ENCODE measurements at places on chromosomes 3 and 15.

DNA sequence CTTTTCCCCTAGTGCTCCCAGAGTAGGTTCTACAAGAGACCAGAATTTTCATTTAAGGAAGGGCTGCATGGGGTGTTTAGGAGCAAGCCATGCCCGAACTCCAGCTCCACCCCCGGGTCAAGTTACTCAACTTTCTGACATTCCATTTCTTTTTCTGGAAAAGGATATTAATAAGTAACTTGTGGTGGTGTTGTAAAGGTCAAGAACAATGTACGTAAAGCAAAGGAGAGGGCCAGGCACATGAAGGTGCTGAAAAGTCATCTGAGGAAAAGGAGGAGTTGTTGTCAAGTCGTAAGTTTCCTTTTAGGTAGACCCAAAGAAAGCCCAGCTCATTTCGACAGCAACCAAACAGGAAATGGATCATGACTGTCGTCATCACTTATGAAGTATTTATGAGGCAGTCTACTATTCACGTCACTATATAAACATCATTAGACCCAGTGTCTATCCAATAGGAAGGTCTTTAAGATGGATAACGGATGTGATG is 319.6 kb upstream of the IL12A start:
- DNase-seq = no peak

- peak; percentile 46 for DNase-seq
Observed at GRCh38 chr3:158405507-158405906, 165.5 kb upstream of the MLF1 start.

- no peak for DNase-seq
Observed at GRCh38 chr3:143901105-143901504, 52.8 kb upstream of the SLC9A9 start.

DNA sequence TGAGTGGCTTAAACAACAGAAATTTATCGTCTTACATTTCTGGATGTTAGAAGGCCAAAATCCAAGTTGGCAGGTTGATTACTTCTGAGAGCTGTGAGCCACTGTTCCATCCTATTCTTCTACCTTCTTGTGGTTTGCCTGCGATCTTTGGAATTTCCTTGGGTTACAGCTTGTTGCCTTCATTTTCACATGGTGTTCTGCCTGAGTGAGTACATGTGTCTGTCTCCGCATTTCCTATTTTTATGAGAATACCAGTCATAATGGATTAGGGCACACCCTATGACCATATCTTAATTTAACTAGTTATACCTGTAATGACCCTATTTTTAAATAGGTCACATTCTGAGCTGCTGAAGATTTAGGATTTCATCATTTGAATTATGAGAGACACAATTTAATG is 294.3 kb downstream of the CNTN4 start:
- DNase-seq = no peak

DNA sequence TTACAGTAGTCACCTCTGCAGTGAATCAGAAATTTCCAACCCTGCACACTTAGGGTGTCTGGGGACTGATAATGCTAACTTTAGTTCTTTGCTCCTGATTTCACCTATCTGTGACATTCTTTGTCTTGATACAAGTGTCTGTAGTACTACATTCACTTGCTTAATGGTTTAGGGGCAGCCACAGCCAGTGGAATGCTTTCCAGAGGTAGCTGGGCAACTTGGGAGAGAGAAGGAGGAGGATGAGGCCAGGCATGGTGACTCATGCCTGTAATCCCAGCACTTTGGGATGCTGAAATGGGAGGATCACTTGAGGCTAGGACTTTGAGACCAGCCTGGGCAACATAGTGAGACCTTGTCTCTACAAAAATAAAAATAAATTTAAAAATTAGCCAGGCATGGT is 8.5 kb downstream of the BAHD1 start:
- no peak for DNase-seq

DNA sequence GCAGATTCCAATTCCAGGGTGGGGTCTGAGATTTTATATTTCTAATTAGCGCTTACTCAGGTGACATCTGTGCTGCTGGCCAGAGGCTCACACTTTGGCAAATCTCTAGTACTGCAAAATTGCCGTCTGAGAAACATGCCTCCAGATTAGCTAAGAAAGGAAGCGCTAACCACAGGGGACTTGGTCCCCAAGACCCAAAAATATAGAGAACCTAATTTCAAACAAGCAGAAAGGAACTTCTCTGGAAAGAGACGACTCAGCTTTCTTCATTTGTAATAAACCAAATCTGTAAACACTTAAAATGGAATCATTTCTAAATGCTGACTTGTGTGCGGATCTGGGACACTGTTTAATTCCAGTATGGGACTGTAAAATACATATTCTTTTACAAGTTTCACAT is 55.7 kb downstream of the B3GNT5 start:
- DNase-seq = no peak

DNA sequence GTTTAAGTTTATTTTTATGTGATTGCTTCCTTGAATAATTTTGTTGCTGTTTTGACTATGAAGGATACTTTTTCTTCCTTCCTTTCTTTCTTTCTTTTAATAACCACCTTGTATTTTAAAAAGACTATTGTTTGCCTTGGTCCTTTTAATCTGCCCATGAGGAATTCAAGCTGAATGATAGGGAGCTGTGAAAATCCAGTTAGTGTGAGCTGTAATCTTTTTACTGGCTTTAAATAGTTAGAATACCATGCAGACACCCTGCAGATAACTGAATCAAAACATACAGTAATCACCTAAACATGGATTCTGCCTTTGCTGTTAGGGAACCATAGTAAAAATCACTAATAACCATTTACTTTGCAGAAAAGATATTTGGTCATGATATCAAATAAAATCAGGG is 110.7 kb downstream of the RSRC1 start:
- no peak for DNase-seq

DNA sequence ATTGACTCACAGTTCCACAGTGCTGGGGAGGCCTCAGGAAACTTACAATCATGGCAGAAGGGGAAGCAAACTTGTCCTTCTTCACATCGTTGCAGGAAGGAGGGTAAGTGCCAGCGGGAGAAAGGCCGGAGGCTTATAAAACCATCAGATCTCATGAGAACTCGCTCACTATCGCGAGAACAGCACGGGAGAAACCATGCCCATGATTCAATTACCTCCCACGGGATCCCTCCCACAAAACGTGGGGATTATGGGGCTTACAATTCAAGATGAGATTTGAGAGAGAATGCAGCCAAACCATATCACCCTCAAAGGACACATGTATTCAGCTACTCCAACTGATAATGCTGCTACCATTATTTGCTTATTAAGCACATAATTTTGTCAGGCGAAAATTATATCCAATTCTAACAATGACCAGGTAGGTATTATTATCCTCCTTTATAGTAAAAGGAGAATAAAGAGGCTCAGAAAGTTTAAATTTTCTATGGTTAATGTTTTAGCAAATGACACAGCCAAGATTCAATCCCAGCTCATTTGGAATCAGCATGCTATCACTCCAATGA is 327.2 kb upstream of the CDIN1 start:
- no peak for DNase-seq

- DNase-seq = no peak
Observed at GRCh38 chr3:8532251-8532871, 30.7 kb downstream of the LMCD1 start.

- DNase-seq = no peak
Observed at GRCh38 chr15:63869371-63870042, 35.8 kb upstream of the HERC1 start.

GRCh38 chr3:140377644-140378043 is 300.2 kb upstream of the TRIM42 start:
- no peak for DNase-seq

- peak; percentile 26 for DNase-seq
Observed at GRCh38 chr3:152386208-152386607, 117.5 kb downstream of the MBNL1 start.

GRCh38 chr15:67018441-67018840 is 47.0 kb upstream of the SMAD3 start:
- DNase-seq = peak; percentile 12

DNA sequence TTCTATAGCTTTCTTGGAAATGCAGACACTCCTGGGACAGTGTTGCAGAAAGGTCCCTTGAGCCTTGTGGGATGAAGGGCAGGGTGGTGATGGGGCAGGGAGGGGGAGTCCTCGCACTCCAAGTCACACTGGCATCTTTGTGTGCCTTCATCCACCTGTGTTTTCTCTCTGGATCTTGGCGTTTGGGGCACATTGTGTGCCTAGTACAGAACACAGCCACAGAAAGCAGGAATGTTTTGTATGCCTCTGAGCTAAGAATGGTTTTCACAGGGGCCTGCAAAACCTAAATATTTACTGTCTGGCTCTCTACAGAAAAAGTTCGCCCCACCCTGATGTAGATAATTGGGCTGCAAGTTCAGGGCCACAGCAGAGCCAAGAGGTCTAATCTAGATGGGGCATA is 5.7 kb downstream of the MYZAP start:
- no peak for DNase-seq

DNA sequence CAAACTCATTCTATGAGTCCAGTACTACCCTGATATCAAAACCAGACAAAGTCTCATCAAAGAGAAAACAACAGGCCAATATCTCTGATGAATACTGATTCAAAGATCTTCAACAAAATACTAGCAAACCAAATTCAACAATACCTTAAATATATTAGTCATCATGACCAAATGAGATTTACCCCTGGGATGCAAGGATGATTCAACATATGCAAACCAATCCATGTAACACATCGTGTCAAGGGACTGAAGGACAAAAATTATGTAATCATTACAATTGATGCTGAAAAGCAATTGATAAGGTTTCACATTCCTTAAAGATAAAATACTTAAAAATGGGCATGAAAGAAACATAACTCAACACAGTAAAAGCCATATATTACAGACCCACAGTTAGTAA is 1476.9 kb downstream of the SI start:
- DNase-seq = no peak

DNA sequence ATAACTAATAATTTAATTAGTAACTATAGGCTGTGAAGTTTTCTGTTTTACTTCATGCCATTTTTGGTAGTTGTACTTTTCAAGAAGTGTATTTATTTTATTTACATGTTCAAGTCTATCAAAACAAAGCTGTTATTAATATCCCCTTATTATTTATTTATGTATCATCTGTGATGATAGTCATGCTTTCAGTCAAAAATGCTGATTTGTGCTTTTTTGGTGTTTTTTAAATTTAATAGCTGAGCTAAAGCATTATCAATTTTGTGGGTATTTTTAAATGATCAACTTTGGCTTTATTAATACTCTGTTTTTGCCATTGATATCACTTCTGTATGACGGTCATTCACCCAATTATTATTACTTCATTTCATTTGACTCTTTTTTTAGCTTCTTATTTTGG is 1229.2 kb upstream of the CADM2 start:
- DNase-seq = no peak

DNA sequence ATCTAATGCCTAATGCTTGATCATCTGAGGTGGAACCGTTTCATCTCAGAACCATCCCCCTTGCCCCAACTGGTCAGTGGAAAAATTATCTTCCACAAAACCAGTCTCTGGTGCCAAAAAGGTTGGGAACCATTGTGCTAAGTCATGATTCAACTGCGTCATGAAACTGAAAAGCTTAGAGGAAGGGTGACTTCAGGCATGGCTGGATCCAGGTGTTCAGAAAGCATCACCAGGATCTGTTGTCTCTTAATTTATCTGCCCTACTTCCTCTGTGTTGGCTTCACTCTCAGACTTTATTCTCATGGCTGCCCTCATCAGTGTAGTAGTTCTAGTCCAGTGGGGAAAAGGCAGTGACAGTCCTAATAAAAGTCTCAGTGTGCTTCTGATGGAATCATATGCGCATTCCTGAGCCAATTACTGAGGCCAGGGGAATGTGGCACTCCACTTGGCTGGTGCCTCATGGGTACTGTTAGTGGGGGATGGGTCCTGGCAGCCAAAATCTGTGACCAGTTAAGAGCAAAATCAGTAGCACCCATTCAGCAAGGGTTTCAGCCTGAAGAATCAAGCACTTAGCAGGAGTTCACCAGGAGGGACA is 110.3 kb downstream of the WNT5A start:
- no peak for DNase-seq

GRCh38 chr15:101191242-101191641 is 60.6 kb downstream of the CHSY1 start:
- no peak for DNase-seq

- DNase-seq = peak; percentile 8
Observed at GRCh38 chr15:79339588-79340314, 28.8 kb downstream of the TMED3 start.

DNA sequence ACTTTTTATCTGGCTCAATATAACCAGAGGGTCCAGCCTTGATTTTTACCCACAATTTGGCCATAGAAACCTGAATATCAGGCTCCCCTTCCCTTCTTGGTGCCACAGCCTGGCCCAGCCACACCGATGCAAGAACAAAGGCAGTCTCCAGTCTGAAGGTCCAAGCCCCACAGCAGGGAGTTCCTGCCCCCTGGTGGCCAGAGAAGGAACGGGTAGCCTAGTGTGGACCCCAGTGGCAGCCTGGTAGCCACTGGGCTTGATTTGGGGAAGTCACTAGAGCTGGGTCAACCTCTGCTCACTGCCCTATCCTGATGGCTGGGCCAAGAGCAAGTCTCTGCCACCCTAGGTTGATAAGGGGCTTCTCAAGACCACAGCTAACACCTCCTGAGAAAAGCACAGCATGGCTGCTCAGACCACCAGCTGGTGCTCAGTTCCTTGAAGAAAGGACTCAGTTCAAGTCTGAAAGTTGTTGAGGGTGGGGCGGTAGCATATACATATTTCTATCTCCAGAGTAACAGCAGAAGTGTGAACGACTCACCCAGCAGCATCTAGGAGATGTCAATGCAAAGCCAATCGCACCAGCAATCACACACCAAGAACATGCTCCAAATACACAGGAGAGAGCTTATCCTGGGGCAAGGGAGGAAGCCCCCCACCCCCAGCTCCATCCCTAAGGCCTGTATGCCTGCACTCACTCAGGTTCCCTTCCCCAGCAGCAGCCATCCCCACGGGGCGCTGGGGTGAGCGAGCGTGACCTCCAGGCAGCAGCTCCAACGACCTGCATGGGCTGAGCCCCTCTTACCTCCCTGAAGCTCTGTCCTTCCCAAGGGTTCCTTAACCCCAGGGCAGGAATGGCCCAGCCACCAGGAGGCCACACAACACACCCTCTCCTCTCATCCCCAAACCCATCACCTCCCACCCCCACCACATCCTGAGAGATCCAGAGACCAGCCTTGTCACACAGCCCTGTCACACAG is 7.6 kb downstream of the PFKFB4 start:
- peak; percentile 48 for DNase-seq

GRCh38 chr3:194379231-194379630 is 9.7 kb upstream of the LRRC15 start:
- peak; percentile 56 for DNase-seq

DNA sequence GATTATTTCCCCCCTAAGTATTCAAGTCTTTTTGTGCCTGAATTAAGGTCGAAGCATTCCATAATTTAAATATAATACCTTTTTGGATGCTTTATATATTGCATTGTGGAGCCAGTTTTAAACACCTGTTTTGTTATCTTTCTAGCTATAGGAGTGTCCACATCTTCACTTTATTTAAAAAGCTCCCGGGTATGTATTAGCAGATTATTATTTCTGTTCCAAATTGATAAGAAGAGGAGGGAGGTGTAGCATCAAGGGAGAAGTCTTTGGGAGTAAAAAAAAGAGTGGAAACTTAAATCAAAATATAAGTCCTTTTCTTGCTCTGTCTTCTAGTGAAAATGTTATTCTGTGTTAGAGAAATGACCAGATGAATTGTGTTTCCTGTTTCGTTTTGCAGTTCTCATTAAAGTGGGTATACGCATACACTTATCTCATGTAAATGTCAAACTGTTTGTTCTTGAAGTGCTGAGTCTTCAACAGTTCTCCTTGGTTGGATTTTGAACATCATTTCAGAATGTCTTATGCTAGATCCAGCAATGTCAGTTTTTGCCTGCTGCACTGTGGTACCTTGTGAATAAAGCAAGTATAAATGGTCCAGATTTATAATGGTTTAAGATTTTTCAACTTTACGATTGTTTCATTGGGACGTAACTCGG is 105.8 kb downstream of the FNDC3B start:
- no peak for DNase-seq

GRCh38 chr3:100089812-100090668 is 24.3 kb downstream of the FILIP1L start:
- no peak for DNase-seq
